Activated T-cell treated with anti-CD3 and anti-CD28 coated beads, Interleukin-2, amount 50 U/mL, for 72 hours (primary cell): ENCODE measurements at places on chromosomes 5 and 9.

- no peak for DNase-seq
Measured at GRCh38 chr9:129231022-129231739, 53.1 kb upstream of the IER5L start.

DNA sequence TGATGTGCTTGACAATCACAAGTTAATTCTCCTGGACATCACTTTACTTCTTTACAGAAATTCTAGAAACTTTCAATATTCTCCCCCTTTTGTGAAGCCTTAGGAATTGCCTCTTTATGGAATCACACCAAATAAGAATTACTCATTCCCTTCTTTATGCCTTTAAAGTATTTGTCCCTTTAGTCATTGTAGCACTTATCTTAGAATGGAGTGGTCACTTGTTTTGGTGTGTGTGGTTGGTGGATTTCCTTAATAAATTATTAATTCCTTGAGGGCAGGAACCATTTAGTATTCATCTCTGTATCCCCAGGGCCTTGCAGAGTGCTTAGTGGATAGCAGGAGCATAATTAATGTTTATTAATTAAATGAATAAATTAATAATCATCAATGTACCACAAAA, 307.0 kb downstream of the ARRDC3 start:
- DNase-seq, result no peak

GRCh38 chr5:128844354-128844923, 120.8 kb upstream of the SLC27A6 start:
- no peak for DNase-seq

- DNase-seq, result no peak
Measured at GRCh38 chr5:142600611-142601358, 85.1 kb downstream of the FGF1 start.

DNA sequence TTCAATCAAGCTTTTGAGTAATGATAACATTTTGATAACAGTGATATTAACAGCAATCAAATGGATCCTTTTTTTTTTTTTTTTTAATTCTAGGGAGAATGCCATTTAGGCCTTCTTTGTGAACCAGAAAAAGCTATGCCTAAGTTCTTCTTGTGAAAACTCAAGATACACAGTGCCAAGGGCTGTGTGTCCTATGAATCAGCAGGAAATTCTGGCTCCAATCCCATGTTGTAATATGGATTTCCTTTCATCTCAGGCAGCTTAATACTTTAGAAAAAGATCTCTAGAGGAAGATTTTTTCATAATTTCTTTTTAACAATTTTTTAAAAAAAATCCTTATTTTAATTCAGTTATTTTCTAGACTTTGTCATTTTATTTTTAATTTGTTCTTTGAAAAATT, 96.1 kb downstream of the NUDT12 start:
- DNase-seq, result no peak

DNA sequence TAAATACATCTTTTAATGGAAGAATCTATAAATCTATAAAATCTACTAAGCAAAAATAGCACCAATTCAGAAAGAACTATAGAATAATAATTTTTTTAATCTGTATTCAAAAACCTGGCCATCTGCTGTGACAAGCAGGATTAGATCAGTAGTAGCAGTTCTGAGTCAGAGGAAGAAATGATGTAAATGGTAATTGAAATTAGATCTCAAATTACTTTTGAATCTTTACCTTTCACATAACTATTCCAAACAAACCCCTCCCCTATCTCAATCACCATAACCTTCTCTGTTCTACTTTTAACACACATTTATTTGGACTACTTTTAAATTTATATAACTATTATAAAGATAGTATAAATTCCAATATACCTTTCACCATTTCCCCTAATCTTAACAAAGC, 727.8 kb upstream of the FAM174A start:
- no peak for DNase-seq

DNA sequence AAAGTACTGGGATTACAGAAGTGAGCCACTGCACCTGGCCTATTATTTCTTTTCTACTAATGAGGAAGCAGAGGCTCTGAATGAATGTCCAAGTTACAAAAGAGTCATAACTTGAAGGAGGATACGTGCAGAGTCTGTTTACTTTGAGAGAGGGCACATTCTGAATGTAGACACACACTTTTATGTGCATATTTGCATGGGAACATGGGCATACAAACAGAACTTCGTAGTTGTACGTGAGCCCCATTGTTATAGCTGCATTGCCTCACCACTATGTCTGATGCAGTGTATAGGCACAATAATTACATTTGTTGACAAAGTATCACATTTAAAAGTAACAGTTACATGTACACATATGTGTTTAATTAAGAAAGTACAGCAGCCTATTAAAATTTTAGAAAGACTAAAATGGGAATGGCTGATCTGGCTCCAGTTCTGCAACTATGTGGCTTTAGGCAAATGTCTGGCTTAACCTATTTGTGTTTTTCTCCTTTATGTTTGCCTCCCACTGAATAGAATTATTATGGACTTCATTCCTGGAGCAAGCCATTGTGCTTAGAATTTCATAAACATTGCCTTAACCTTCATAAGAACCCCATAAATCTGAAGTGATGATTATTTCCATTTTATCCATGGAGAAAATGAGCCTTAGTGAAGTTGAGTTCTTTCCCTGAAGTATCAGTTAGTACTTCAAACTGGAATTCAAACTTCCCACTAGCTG, 3.0 kb upstream of the DPYSL3 start:
- DNase-seq, result no peak

GRCh38 chr5:76319673-76320072, 83.4 kb upstream of the IQGAP2 start:
- DNase-seq, result no peak

DNA sequence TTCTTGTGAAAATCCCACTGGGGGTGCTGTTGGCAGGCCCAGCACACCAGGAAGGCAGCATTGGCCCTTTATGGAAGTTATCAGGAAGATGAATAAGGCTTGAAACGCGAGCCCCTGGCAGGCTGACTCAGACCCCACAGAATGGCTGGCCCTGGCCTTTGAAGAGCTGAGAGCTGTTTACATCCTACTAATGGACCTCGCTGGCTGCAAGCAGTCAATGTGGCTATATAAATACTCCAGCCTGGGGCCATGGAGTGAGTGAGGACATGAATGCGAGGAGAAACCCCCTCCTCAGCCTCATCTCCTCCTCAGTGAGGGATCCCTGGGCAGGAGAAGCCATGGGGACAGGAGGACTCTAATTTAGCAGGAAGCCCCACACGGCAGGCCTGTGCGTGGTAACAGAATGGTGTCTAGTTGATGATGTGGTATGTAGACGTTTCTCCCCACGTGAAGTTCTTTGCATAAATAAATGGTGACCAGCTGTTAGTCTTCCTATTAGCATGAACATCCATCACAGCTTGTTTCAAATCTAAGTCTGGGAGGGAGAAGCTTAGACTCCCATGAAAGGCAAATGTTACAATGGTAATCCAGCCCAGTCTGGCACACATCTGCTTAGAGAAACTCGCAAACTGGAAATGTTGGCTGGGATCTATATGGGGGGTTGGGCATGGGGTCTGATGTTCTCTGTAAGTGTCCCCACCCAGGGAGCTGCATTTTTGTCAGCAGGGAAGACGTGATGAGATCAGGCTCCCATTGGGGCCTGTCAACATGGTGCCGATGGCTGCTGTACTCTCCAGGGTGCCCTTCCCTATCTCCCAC, 175.1 kb upstream of the PITX1 start:
- DNase-seq, result no peak

GRCh38 chr5:21646469-21646868, 1206.7 kb downstream of the CDH12 start:
- no peak for DNase-seq

DNA sequence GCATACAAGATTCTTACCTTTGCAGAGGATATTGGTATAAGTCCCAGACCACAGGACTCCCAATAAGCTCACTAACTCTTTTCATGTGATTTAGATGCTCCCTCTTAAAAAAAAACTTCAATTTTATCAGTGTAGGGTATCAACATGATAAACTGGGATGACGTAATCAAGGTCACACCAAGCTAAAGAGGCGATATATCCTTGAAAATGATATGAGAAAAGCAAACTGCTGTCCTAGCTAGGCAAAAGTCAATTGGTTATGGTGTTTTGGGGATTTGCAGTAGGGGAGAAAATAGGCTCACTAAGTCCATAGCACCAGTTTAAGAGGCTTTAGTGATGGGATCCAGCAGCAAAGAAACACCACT, 354.4 kb downstream of the DIRAS2 start:
- DNase-seq, result no peak

DNA sequence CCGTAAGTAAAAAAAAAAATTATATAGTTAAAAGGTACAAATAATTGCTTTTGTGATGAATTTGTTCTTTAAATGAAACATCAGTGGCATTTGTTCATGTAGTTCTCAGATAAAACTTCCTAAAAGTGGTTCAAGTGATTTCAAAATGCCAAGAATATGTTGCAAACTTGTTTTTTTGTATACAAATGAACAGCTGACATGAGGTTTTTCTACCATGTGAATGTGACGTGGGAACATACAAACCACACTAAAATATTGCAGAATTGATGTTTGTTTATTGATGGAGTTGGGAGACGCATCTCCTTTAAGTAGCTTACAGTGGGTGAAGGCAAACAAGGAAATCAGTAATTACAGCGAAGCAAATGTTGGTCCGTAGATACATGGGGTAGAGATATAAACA, 16.9 kb downstream of the BASP1 start:
- no peak for DNase-seq

DNA sequence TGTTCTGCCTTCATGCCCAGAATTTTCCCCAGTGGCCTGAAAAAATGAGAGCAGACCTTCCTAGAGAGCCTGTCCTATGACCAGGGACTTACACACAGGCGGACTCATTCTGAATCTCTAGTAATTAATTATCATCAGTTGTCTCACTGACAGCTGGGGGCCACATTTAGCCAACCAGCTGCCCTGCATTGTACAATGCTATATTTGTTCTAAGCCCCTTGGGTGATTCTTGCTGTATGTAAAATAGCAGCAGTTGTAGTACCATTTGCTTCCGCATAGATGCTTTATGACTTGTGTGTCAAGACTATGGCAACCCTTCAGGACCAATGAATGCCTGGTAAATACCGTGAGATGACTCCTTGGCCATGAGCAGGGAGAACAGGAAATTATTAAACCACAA, 415.4 kb upstream of the SEMA6A start:
- no peak for DNase-seq

- no peak for DNase-seq
Measured at GRCh38 chr5:2833556-2833955, 82.1 kb upstream of the IRX2 start.

GRCh38 chr5:123805300-123805699, 293.3 kb downstream of the CSNK1G3 start:
- DNase-seq, result no peak

- DNase-seq, result no peak
Measured at GRCh38 chr5:109987355-109987754, 297.6 kb downstream of the MAN2A1 start.

- no peak for DNase-seq
Measured at GRCh38 chr5:116534964-116535651, 39.5 kb downstream of the SEMA6A start.

- DNase-seq, result no peak
Measured at GRCh38 chr5:84623019-84623418, 238.3 kb upstream of the EDIL3 start.

- DNase-seq, result no peak
Measured at GRCh38 chr5:79108086-79108485, 3.5 kb upstream of the BHMT start.

DNA sequence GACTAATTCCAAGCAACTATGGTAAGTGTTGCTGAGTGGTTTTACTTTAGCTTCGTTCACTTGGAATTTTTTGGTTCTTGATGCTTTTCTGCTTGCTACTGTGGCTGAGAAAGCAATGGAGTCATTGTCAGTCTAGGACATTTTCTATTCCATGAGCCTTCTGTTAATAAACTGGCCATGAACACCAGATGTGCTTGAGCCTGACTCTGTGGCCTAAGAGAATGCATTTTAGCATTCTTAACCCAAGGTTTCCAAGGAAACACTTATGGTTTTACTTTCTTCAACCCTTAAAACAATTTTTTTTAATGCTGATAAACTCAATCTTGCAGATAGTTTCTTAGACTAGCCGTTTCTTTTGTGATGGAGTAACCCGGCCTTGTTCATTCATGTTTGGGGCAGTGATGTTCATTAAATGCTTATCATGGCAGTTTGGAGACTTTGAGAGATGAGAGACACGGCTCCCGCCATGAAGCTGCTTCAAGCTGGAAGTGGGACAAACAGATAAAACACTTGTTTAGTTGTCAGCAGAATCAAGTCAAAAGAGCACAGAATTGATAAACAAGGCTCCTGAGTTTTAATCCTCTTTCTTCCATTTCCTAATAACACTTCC, 42.4 kb downstream of the OSTF1 start:
- DNase-seq, result no peak

GRCh38 chr5:91049800-91050199, 333.3 kb downstream of the ARRDC3 start:
- DNase-seq, result no peak

- no peak for DNase-seq
Measured at GRCh38 chr9:122297512-122297911, 32.8 kb downstream of the MRRF start.

GRCh38 chr9:108443019-108443633, 412.7 kb downstream of the ACTL7B start:
- no peak for DNase-seq

- DNase-seq, result no peak
Measured at GRCh38 chr5:126998201-126998631, 32.1 kb downstream of the MARCHF3 start.

DNA sequence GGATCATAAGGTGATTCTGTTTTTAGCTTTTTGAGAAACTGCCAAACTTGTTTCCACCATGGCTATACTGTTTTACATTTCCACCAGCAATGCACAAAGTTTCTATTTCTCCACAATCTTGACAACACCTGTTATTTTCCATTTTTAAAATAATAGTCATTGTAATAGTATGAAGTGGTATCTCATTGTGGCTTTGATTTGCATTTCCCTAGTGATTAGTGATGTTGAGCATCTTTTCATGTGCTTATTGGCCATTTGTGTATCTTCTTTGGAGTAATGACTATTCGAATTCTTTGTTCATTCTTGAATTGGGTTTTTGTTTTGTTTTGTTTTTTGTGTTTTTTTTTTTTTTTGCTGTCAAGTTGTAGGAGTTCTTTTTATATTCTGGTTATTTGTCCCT, 4.9 kb downstream of the GARNL3 start:
- DNase-seq, result no peak

- DNase-seq, result no peak
Measured at GRCh38 chr5:148565148-148565547, 89.2 kb downstream of the HTR4 start.

DNA sequence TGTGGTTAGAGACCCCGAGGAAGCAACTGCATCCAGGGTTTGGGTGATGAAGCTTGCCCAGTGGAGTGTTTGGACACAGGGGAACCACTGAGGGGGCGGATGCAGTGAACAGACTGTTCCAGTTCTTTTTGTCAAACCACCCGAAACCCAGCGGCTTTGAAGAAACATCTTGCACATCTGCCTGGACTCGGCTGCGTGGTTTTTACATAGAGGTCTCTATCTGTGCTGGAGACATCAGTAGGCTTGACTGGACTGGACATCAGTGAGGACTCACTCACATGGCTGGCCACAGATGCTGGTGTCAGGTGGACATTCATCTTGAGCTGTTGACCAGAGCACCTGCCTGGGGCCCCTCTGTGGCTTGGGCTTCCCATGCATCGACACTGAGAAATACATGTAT, 15.3 kb upstream of the SPATA31E1 start:
- DNase-seq, result no peak
